ENCODE measurements at places on chromosomes 4 and X. TPM values are rescaled to one million over a fixed set of nuclear protein-coding genes. Genes with fewer than 3 reads are reported as not detected.

Gene GYPA
- total RNA-seq = not detected

Gene MAP3K15
- total RNA-seq = 1.2 TPM

Gene TMEM128
- 22.0 TPM for total RNA-seq

DNA sequence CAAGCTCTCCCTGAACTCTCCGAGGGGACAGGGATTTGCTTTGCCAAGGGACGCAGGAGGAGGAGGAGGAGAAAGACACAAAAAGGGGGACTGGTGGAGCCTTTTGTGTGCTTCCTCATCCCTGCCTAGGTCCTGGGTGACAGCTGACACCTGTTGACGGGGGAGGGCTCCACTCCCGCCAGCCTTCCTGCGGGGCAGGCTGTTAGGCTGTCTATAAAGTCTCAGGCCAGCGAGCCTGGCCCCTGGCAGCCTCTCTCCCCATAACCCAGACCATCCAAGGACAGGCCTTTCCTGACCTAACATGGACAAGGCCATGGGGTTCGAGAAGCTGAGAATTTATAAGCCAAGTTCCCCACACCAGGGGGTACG is 832 bp upstream of the EVC2 start:
- no peak for DNase-seq

GRCh38 chrX:13121020-13121555 is 76.7 kb upstream of the FAM9C start:
- DNase-seq = no peak

GRCh38 chr4:38781854-38782261 is 932 bp downstream of the TLR10 start:
- DNase-seq = no peak

GRCh38 chr4:121370729-121371325 is 10.0 kb downstream of the QRFPR start:
- DNase-seq = peak; percentile 66

GRCh38 chr4:95833711-95834194 is 6.1 kb upstream of the PDHA2 start:
- DNase-seq = no peak

DNA sequence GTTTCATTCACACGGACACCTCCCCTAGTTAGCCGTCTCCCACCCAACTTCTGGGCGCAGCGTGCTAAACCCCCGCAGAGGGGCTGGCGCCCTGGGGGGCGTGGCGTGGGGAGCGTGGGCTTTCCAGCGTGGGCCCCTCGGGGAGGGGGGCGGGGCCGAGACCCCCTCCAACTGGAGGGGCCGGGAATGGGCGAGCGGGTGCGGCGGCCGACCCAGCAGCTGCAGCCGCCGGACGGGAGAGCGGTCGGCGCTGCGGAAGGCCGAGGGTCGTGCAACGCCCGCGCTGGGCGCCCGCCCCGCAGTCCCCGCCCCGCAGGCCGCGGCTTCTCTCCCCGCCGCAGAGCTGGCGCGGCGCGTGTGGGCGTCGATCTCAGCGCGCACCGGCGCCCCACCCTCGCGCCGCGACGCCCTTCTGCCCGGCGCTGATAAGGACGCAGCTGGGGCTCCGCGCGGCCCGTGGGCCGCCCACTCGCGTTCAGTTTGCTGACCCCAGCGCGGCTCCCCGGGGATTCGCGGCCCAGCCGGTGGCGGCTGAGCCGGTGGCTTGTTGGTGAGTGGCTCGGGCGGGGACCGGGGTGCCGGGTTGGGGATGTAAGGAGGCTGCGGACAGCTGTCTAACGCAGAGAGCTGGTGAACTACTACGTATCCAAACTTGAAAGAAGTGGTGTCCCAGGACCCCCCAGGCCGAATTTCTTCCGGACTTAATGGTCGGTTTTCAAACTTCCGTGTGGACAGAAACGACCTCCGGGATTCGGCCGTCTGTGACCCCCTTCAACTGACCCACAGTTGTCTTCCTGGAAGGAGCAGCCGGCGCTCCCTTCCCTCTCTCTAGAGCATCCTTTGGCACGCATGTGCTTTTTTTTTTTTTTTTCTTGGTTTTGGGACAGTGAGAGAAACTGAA is 1.5 kb downstream of the FHDC1 start:
- DNase-seq = no peak

Data from activated naive CD4-positive, alpha-beta T cell treated with anti-CD3 and anti-CD28 coated beads for 36 hours (primary cell).